ENCODE measurements at places on chromosomes 2 and 18.
A peak's percentile ranks its signal among the peaks of the same experiment; 100 is the strongest.

- DNase-seq: no peak
These were observed 31.5 kb downstream of the CABYR start for GRCh38 chr18:24170360-24170759.

DNA sequence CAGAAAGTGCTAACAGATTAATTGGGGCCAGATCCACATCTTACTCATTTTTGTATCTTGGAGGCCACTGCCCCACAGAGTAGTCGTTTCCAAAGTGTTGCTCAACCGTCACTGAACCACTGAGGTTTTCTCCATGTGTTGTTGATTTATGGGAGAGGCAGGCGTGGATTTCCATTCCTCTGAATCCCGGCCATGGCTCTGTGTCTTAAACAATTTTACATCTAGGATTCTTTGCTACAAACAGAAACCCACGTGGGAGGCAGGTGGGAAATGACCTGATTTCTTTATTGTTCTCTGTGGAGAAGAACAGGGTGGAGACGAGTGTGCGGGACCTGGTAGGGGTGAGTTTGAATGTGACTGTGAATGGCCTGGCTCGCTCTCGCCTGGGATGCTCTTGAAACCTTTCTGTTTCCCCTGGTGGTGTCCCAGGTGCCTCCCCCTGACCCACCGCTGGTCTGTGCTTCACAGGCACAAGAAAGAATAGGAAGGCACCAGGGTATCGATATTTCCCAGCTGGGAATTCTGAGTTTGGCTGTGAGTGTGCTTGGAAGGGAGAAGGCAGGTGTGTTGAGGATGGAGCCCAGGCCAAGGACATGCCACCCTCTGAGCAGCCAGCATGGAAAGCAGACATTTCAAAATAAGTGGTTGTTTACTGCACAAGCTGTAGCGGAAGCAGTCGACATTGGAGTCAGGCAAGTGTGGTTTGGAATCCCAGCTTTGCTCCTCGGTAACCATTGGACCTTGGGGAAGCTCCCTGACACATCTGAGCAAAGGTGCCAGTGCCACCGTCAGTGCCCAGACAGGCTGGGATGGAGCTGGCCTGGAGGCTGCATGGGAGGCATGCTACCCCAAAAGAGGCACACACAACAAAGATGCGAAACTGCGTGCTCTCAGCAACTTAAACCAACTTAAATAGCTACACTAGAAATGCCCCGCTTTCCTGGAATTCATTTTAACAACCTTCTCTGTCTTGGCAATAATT is 50.0 kb downstream of the LPIN1 start:
- DNase-seq: no peak

- DNase-seq: no peak
These were observed 154.1 kb upstream of the ZNF804A start for GRCh38 chr2:184444217-184444616.

GRCh38 chr2:108268001-108268400 is 20.7 kb upstream of the SULT1C2 start:
- no peak for DNase-seq

DNA sequence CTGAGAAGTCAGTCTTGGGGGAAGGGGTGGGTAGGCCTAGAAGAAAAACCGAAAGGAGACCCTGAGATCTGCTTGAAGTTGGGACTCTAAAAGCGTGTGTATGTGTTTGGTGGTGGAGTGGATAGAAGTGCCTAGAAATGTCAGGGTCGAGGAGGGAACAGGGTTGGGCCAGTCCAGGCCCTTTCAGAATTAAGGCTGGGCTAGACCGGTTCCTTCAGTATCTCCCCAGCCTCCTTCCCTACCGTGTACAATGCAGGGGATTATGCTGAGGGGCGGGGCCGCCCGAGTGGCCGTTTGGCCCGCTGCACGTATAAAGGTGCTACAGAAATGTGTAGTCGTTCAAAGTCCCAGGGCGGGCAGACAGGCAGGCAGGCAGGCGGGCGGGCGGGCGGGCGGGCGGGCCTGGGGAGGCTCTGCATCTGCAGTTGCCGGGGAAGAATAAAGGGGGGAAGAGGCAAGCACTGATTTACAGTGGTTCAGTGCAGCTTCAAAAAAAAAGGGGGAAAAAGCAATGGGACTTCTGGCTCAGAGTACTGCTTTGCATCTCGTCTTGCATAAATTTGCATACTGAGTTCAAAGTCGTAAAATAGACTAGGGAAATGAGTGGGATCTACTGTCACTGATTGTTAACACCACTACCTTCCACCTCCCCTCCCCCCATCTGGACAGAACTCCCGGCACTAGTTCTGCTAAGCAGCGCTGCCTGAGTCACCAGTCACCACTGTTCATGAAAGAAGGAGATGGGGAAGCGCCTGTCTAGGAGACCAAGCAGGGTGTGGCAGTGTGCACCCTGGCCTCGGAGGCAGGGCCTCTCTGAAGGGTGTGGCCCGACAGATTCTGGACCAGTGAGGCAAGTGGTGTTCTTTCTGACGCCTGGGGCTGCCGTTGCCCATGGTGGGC is 3.6 kb downstream of the IGFBP2 start:
- peak; percentile 2 for DNase-seq

GRCh38 chr18:21000667-21001066 is 110.9 kb downstream of the ROCK1 start:
- DNase-seq: no peak

DNA sequence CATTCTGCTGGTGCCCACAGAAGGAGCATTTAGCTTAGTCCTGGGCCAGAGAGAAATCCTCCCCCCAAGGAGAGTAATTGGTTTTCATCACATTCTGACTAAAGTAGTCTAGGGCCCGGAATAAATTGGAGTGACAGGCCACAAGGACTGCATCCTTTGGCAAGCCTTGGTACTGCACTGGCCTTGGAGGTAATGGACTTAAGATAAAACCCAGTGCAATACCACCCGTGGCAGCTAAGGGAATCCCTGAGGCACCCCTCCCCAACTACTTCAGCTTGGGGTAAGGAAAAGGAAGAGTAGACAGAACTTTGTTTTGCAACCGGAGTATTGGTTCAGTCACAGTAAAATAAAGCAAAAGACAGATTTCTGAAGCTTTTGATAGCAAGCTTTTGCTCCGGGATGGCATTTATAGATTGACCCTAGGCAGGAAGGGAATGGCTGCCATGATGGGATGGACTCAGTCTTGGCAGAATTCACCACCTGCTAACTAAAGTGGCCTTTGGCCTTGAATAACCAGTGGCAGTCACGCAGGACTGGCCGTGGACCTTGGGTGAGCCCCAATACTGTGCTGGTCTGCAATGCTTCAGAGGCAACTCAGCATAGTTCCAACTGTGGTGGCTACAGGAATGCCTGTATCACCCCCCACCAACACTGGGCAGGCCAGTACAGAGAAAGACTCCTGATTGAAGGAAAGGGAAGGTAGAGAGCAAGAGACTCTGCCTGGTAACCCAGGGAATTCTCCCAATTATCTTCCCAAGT is 14.1 kb downstream of the ORC4 start:
- DNase-seq: no peak

- no peak for DNase-seq
These were observed 27.7 kb downstream of the METTL8 start for GRCh38 chr2:171406044-171406443.

- DNase-seq: no peak
These were observed 50.8 kb downstream of the RTTN start for GRCh38 chr18:70154591-70155194.

- no peak for DNase-seq
These were observed 91.9 kb downstream of the ARL4C start for GRCh38 chr2:234404957-234405356.

DNA sequence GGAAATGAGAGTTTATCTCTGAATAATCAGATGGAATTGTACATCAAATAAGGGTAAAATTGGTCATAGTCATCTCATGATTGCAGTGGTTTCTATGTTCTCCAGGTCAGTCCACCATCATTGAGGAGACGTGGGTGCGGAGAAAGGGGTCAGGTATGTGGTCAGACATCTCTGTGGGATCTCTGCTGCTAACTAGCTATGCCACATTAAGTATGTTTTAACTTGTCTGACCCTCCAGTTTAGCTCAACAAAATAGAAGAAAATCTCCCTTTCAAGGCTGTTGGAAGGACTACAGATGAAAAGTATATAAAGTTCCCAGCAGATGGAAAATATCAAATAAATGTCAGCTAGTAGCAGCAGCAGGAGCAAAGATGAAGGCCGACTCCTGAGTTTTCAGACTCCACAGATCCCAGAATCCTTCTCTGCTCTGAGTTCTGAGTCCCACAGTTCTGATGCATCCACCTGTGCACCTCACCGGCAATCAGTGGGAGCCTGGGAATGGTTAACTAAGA is 106.6 kb upstream of the CYP1B1 start:
- no peak for DNase-seq

DNA sequence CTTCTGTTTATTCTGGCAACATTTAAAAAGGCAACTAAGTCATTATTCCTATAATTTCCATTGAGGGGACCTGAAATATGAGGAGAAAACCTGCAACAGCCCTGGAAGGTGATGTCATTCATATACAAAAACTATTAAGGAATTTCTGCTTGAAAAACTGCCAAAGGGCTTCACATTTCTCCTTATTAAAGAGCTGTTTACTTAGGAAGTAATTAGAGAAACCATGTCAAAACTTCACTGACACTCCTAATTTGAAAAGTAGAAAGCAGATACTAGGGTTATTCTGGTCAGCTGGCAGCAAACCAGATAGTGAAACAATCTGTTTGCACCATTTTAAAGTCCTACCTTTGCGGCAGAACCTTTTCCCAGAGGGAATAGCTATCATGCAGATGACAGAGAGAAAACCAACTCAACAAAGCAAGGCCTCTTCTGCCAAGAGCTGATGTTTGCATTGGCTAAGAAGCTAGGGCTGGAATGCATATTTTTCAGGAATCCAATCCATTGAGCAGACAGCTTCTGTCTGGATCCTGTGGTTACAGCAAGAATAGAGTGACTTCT is 592.2 kb upstream of the SYT4 start:
- DNase-seq: no peak

GRCh38 chr2:187310701-187311100 is 137.4 kb downstream of the CALCRL start:
- no peak for DNase-seq

DNA sequence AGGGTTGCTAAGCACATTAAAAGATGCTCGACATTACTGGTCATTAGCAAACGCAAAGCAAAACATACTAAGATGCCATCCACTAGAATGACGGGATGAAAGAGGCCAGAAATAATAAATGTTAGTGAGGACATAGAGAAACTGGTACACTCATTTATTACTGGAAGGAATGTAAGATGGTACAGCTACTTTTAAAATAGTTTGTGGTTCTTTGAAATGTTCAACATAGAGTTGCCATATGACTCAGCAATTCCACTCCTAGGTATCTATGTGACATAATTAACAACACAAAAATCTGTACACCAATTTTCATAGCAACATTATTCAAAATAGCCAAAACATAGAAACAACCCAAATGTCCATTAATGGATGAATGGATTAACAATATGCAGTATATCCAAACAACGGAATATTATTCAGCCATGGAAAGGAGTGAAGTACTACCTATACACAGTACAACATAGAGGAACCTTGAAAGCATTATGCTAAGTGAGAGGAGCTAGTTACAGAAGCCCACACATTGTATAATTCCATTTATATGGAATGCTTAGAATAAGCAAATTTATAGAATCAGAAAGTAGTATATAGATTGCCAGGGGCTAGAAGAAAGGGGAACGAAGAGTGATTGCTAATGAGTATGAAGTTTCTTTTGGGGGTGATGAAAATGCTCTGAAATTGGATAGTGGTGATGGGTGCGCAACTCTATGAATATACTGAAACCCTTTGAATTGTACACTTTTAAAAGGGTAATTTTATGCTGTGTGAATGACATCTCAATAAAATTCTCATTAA is 61.9 kb upstream of the IL1R1 start:
- no peak for DNase-seq

- peak; percentile 85 for DNase-seq
These were observed 6.7 kb downstream of the SP9 start for GRCh38 chr2:174341293-174341994.

- DNase-seq: no peak
These were observed 1669.7 kb upstream of the LRRTM1 start for GRCh38 chr2:81974216-81974615.

DNA sequence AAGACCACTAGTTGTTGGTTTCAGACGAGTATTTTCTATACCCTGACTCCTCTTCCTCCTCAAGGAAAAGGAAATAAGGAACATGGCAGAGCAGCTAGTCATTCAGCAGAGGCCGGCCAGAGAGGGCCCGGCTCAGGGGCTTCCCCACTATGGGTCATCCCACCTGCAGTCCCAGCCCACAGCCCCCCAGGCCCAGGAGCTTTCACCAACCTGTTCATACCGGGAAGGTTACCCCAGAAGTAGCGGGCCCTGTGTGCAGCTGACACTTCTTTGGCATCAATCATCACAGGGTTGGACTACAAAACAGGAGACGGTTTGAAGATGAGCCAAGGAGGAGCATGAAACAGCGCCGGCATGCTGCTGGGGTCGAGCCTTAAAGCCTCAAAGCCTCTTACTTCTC is 70.5 kb upstream of the POMC start:
- no peak for DNase-seq

Data from hematopoietic multipotent progenitor cell treated with erythropoietin and hydrocortisone succinate and interleukin-3 and kit ligand, for 8 days (in vitro differentiated cells).